ENCODE measurements at places on chromosomes 4 and X. TPM values are rescaled to one million over a fixed set of nuclear protein-coding genes. Genes with fewer than 3 reads are reported as not detected.

- DNase-seq = no peak
Measured at GRCh38 chr4:23861897-23862296, 27.9 kb downstream of the PPARGC1A start.

- DNase-seq = no peak
Measured at GRCh38 chrX:121496966-121497365, 449.6 kb downstream of the GLUD2 start.

GRCh38 chr4:18815081-18815778, 793.7 kb upstream of the LCORL start:
- DNase-seq = no peak

DNA sequence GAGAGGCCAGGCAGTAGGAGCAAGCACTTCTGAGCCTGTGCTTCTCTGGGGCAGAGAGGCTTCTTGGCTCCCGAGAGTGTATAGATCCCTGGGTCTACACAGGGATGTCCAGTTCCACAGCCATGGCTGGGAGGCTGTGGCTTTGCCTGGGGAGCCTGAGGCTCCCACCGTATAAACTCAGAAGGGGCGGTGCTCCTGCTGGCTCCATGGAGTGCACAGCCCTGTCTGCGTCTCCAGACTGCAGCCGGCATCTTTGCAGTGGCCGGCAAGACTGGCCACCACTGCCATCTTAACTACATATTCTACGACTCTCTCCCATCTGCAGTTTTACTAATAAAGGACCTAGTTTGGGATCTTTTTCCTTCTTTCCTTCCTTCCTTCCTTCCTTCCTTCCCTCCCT, 1253.8 kb downstream of the C4orf33 start:
- DNase-seq = no peak

The GLUD2 gene
- total RNA-seq = 2.6 TPM

The MUC7 gene
- total RNA-seq = not detected

The PHOX2B gene
- not detected for total RNA-seq

- peak; percentile 81 for DNase-seq
Measured at GRCh38 chr4:81606801-81607501, 135.2 kb upstream of the RASGEF1B start.

- no peak for DNase-seq
Measured at GRCh38 chr4:70062000-70062399, 11.8 kb downstream of the HTN1 start.

DNA sequence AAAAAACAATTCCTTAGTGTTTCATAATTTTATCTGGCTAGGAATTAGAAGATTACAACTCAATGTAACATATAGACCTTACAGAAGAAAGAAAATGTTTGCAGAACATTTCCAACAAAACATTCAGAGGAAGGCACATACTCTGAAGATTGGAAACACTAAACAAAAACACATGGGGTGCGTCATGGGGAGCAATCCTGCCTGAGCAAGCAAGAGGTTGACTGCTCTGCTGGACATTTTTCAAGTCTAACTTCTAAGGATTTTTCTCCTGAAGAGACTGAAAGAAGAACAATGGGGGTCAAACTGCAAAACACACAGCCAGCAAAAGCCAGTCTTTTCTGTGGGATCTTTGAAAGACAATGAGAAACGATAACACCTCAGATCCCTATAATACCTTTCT, 182.8 kb downstream of the GUCY2F start:
- DNase-seq = no peak

DNA sequence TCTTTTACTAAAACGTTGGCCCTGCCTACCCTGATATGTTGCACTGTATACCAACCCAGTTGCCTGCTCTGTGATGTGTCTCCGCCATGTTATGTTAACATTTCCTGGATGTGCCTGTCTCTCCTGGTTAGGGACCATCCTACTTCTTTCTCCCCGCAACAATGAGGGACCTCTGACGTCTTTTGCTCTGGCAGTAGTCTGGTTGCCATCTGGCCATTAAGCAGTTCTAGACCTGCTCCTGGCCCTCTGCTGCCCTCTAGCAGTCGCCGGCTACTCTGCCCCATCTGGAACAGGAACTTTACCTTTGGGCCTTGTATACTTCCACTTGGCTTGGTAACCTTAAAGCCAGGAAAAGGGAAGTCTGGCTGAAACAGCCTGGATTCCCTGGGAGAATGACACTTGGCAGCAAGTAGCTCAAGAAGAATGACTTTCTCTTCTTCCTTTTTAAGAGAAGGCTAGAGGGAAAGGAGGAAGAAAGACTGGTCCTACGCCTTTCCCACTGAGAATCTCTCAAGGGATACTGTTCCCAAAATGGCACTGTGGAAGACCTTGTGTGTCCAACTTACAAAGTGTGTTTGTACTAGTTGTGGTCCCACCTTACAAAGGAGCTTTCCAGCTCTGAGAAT, 63.5 kb downstream of the GPC3 start:
- DNase-seq = no peak

- DNase-seq = no peak
Measured at GRCh38 chrX:151176231-151176750, at the start of gene GPR50. TSS of gene GPR50 (plus strand) at chrX:151176584. CDS start at chrX:151176722, 138 bp downstream.

The FRMPD4 gene
- not detected for total RNA-seq

- DNase-seq = no peak
Measured at GRCh38 chr4:54709400-54709799, 51.6 kb downstream of the KIT start.

DNA sequence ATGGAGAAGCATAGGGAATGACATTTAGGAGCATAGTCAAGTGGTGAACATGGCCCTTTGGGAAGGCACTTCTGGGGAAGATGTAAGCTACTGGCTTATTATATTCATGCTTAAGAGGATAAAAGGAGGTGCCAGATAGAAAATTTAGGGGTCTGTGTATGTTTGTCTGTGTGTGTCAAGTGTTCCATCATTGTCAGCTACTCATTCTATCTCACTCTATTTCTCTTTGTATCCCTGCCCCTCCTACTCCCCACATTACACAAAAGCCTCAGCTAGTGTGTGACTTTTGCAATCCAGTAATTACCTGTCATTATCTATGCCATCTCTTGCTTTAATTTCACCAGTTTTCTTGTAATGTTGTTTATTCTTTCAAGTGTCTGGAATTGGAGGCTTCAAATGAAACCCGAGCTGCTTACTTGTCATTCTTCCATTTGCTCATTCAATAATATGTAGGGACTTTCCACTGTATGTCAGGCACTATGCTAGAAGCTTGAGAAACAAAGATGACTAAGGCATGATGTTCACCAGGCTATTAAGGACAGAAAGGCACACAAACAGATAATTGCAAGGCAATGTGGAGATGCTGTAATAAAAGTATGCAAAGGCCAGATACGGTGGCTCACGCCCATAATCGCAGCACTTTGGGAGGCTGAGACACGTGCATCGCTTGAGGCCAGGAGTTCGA, 229.8 kb upstream of the TEX13C start:
- no peak for DNase-seq

GRCh38 chr4:77037736-77038135, 38.1 kb downstream of the CCNI start:
- no peak for DNase-seq

The UCHL1 gene
- total RNA-seq = 35.8 TPM

DNA sequence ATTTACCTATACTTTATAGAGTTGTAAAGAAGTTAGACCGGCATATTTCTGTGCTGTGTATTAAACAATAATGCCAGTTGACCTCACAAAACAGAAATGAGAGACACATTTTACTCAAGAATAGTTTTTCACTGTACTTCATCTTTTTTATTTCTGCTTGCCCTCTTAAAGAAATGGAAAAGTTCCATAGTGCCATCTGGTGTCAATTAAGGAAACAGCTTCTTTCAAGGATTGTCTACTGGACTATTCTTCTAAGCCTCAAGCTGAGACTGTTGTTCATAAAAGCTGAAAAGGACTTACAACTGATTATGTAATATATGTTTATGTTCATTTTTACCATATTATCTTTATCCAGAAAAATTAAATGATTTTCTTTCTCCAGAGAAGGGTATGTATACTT, 1523.7 kb downstream of the ARAP2 start:
- peak; percentile 82 for DNase-seq

The EFHC2 gene
- total RNA-seq = 6.4 TPM

The NLRP2B gene
- total RNA-seq = not detected

The AADAT gene
- 2.6 TPM for total RNA-seq

The TACC3 gene
- total RNA-seq = 12.2 TPM

The HSD17B13 gene
- total RNA-seq = not detected

DNA sequence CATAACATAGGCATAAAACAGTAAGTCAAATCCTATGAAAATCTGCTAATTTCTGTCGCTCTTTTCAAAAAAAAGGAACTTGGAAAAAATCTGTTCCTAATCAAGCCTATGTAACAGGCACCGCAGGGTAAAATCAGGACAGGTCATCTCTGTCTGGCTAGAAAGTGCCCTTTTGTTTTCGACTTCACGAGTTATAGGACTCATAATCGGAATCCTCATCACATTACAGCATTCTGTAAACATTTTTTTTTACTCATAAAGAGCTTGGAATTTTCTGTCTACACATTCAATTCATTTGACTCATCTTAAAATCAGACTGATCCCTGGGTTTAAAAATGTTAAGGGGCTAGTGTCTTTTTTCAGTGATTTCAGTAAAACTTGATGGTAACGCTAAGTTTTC, 181.7 kb upstream of the TBC1D9 start:
- no peak for DNase-seq

The TTC29 gene
- total RNA-seq = 0.28 TPM

DNA sequence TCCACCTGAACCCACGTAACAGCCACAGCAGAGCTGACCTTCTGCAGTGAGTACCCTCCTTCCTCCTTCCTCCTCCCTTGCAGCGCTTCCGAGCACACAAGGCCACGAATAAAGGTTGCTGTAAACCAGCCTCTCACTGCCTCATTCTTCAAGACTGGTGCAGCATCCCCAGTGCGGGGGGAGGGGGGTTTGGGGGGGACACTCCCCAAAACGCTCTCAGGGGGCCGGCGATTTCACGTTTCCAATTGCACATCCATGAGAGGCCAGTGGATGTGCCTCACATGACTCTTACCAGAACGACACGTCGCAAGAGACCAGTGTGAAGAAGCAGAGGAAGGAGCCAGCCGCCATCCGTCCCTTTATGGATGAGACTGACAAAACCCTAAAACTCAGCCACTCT, 5.2 kb downstream of the DHRSX start:
- no peak for DNase-seq

DNA sequence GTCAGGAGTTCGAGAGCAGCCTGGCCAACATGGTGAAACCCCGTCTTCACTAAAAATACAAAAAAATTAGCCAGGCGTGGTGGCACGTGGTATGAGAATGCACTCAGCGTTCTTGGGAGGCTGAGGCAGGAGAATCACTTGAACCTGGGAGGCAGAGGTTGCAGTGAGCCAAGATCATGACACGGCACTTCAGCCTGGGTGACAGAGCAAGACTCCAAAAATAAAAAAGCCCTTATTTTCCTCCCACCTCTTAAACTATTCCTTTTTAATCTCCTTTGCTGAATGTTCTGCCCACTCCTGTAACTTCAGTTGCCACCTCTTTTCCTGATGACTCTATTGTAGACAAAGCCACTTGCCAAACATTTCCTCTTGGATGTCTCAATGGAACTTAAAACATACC, 72.6 kb downstream of the TAF1 start:
- DNase-seq = no peak

GRCh38 chr4:47855350-47855749, 17.5 kb upstream of the CORIN start:
- DNase-seq = no peak

DNA sequence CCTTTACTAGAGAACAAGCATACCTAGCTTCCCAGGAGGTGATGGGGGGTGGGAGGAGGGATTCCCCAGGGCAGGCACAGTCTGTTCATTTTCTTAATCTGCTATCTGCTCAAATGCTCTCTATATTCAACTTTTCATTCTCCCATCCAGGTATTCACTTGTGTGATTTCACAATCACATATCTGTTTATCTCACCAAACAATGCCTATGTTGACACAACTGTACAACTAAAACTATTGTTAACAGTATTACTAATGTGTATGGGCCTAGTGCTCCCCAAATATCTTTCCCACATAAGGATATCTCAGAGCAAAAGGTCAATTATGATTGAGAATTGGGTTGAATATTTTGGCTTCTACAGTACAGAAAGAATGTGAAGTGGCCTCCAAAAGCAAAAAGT, 210.8 kb downstream of the IQCM start:
- no peak for DNase-seq

The IQCM gene
- total RNA-seq = not detected

DNA sequence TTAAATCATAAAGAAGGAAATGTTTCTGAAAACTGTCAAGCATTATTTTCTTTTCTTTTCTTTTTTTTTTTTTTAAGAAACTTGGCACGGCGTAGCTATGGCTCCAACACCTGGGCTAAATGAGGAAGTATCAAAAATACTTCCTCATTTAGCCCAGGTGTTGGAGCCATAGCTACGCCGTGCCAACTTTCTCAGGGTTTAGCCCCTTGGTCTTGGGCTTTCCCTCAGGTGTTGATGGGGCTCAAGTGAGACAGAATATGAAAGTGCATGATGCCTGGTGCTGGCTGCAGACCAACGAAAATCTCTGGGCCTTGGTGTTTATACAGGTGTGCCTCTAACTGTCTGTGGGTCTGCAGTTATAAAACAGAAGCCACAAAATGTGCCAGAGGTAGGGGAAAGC, 132.7 kb downstream of the ARHGAP24 start:
- DNase-seq = no peak

DNA sequence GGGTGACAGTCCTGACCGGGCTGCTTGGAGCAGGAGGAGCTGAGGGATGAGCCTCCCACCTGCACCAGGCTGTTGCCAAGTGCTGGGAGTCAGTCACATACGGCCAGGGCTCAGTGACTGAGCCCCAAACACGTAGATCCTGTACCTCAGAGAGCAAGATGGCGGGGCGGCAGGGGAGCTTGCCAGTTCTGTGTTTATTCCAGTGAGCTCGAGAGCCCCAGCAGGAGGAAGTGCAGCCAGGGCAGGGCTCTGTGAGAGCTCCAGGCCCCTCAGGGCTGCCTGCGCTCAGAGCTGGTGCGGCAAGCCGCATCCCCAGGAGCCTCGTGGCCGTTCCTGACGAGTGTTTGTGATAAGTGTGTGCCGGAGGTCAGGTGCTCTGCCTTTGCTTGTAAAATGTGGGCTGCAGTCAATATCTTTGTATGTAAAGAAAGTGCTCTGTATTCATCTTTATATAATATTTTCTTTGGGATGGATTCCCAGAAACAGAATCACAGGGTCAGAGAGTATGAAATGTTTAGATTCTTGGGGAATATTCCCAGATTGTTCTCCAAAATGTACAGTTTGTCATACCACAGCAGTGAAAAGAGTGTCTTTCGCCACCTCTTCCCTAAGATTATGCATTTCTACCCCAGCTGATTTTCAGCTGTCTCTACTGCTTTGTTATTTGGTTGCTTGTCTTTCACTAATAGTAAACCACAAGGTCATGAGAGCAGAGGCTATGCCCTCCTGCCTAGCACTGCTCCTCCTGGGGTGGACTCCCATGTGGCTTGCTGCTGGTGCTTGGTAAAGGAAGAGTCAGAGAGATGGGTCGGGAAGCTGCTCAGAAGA, 50.3 kb downstream of the NELFA start:
- DNase-seq = no peak

The BCORL1 gene
- 14.1 TPM for total RNA-seq

GRCh38 chr4:23333556-23333945, 556.3 kb downstream of the PPARGC1A start:
- no peak for DNase-seq

DNA sequence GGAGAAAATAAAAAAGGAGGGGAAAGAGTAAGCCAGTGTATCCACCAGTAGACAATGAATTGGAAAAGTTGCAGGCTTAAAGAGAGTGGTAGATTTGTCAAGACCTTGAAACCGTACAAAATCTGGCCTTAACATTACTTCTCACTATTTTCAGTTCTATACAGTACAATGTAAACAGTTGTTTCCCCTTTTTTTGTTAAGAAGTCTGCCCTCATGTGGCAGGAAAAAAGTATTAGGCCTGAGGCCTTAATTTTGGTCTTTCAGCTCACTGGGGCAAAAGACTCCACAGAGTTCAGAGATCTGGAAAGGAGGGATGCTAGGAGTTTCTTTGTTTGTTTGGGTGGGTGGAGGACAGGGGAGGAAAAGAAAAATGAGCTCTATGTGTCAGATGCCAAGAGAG, 92.8 kb upstream of the CCDC160 start:
- DNase-seq = peak; percentile 52
